ENCODE measurements at places on chromosomes 2 and 18.

DNA sequence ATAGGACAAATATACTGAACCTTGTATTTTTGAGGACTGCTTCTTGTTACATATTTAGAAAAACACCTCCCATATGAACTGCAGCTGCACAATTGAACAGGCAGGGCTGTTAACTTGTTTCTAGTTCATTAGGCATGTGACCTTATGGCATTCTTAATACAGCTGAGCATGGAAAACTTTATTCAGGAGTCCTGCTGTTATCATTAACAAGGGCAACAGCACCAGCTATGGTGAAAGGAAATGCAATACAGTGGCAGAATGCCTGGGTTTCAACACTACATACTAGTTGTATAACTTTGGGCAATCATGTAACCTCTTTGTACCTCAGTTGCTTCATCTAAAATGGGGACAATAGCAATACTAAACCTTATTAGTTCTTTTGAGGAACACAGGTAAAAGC lies 71.8 kb downstream of the GDF7 start:
- DNase-seq: no peak

DNA sequence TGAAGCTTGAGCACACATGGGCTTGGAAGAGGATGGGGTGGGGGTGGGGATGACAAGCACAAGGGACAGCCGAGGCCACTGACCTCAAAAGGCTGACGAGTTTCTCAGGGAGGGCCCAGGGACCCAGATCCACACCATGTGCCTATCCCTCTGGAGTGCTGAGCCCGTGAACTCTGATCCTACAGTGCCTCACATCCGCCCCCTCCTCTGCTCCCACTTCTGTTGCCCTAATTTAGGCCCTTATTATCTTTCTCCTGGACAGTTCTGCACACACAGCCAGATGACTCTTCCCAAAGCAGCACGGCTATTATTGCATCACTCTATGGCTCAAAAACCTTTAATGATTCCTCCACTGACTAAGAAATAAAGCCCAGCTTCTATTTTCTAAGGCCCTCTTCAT lies 24.8 kb downstream of the CYRIA start:
- DNase-seq: no peak

- no peak for DNase-seq
These were observed 119.4 kb downstream of the TMEM18 start for GRCh38 chr2:557635-558301.

GRCh38 chr2:52473526-52473925 lies 1294.1 kb upstream of the CHAC2 start:
- no peak for DNase-seq

GRCh38 chr2:69353360-69353759 lies 33.7 kb downstream of the GFPT1 start:
- no peak for DNase-seq

DNA sequence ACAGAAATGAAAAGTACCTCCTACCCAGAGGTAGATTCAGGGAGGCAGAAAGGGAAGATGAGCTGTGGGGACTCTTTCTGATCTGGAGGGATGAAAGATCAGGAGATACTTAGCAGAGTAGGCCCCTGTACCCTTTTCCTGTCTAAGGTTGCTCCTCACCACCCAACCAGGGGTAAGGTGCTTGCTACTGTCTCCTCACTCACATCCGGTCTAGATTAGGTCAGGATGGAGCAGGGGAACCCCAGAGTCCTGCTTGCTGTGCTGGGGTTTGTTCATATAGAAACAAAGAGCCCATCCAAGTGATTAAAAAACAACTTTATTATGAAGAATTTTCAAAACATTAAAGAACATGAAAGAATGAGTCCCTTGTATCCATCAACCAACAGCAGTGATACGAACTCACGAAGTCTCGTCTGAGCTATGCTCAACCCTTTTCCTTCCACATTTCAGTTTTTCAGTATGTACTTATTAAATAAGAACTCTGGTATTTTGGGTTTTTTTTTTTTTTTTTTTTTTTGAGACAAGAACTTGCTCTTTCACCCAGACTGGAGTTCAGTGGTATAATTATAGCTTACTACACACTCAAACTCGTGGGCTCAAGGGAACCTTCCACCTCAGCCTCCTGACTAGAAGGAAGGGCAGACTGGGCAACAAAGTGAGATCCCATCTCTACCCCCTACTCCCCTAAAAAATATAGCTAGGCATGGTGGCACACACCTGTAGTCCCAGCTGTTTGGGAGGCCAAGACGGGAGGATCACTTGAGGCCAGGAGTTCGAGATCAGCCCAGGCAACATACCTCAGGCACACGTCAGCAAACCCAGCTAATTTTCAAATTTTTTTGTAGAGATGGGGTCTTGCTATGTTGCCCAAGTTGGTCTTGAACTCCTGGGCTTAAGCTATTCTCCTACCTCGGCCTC lies 28.5 kb upstream of the MCFD2 start:
- peak; percentile 5 for DNase-seq

GRCh38 chr2:231088754-231089153 lies 32.1 kb downstream of the PSMD1 start:
- DNase-seq: no peak

DNA sequence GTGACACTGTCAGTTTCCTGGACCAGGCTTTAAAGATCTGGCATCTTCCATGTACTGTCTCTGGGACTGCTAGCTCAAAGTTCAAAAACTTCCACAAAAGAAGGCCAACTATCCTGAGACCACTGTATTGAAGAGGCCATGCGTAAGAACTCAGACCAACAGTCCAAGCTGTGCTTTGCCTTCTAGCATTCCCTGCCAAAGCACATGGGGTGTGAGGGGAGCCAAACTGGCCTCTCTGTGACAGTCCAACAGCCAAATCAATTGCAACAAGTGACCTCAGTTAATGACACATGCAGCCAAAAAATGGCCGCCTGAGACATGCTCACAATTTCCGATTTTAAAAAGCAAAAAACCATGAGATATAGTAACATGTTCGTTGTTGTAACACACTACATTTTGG lies 160.3 kb upstream of the CDH19 start:
- no peak for DNase-seq

DNA sequence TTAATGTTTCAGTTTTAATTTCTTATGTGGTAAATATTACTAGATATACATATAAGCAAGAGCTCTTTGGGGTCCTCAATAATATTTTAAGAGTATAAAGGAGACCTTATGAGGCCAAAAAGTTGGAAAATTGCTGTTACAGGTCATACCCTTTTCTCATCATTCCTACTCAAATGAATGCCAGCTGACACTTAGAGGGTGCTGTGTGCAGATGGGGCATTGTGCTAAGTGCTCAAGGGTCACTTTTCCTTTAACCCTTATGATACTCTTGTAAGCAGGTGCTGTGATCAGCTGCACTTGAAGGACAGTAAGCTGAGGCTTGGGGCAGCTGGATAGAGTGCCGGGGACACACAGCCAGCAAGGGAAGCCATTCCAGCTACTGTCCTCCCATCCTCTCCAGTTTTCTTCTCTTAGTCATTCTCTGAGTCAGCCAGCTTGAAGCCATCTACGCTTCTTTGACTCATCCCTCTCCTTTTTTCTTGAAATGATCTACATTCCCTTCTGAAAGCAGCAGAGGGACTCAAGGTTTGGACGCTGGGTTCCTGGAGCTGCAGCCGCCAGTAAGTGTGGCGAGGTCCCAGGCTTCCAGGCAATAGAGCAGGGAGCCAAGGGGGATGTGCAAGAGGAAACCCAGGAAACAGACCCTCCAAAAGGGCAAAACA lies 42.0 kb upstream of the CREB1 start:
- no peak for DNase-seq

DNA sequence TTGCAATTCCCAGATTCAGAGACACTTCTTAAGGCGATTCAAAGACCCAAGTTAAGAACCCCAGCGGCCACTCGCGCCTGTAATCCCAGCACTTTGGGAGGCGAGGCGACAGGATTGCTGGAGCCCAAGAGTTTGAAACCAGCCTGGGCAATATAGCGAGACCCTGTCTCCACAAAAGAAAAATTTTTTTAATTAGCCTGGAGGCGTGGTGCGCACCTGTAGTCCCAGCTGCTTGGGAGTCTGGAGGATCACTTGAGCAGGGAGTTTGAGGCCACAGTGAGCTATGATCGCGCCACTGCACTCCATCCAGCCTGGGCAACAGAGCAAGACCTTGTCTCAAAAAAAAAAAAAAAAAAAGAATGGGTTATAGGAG lies 585 bp upstream of the ANAPC1 start:
- DNase-seq: no peak

DNA sequence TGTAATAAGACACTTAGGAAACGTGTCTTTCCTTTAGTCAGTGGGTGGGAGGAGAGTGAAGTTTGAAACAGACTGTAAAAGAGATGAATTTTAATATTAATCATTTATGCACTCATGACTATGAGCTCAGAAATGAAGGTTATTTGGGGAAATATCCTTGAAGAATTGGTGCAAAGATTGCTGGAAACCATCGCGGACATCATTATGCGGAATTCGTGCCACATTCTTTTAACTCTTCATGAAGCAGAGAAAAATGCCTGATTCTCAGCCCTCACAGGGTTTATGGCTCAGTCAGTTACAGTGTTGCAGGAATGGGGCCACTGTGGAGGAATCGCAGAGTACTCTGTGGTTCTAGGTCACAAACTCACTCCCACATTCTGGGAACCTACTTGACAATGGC lies 109.7 kb downstream of the RGPD3 start:
- DNase-seq: no peak

GRCh38 chr2:197606180-197606579 lies 69.2 kb downstream of the RFTN2 start:
- no peak for DNase-seq

GRCh38 chr2:217631115-217631514 lies 371.7 kb downstream of the TNS1 start:
- DNase-seq: no peak

DNA sequence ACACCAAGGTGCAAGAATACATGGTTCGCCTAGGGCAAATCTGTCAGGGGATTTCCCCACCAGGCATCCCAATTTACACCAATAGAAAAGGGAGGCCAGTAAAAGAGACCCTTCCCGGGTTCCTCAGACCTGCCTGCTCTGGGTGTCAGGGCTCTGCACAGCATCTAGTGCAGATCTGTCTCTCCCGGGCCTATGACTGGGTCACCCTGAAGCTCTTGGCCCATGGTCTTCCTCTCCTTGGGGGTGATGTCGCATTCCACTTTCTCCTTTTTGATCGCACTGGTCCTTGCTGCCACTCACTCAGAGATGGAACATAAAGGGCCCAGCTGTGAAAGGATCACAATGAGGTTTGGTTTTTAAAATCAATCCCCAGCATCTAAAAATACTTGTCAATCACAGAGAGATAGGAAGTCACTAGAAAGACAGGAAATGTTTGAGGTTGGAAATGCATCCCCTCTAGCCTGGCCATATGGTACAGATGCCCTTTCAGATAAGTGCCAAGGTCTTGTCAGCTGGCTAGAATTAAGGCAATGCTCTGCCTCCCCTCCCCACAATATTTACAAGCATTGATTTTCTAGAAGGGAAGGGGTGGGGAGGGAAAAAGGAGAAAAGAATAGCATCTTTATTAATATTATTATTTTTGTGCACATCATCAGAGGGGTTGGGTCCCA lies 34.9 kb upstream of the AFTPH start:
- no peak for DNase-seq

DNA sequence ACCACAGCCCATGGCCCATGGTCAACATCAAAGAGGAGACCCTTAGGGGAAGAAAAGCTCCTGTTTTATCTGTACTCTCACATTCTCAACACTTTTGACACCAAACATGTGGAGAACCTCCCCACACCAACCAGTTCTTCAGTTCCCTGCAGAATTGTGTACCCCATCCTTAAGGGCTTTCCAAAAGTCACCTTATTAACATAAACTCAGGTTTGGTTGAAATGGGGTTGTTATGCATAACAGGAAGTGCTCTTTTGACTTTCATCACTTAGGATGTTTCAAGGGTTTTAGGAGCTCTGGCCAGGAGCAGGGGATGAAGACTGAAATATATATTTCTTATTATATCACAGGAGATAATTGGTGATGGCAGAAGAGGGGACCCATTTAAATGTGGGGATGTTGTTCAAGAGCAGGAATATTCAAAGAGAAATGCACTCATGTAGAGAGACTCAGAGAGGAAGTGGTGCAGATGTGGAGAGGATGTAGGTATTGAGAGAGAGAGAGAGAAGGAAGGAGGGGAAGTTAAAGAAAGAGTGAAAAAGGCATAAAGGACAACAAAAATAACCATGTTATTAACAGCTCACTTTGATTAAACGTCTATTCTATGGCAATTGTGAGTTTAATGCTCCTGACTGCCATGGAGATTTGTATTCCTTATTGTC lies 35.2 kb downstream of the SP140L start:
- DNase-seq: no peak

GRCh38 chr2:47186351-47186750 lies 31.2 kb upstream of the STPG4 start:
- DNase-seq: no peak

GRCh38 chr2:10047616-10048500 lies 4.5 kb downstream of the KLF11 start:
- DNase-seq: no peak

- no peak for DNase-seq
These were observed 55.5 kb upstream of the SLC16A14 start for GRCh38 chr2:230124235-230124634.

DNA sequence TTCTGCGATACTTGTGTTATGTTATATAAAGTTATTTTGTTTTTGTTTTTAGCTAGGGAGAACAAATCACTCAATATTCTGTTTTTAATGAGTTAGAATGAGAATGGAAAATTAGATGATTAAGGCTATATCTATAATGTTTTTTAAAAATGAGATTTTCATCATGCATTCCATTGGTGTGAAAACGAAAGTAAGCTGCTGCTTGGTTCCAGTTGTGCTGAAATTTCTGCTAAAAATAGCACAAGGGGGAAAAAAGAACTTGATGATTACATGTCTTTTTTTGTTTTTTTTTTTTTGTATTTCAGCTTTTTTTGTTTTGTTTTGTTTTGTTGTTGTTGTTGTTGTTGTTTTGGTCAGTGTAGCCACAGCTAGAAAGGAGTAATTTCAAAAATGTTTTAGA lies 242.6 kb upstream of the KCNJ3 start:
- DNase-seq: no peak

- no peak for DNase-seq
These were observed 32.9 kb downstream of the HS1BP3 start for GRCh38 chr2:20617892-20618467.

- DNase-seq: no peak
These were observed 54.4 kb downstream of the PMAIP1 start for GRCh38 chr18:59954241-59954640.

DNA sequence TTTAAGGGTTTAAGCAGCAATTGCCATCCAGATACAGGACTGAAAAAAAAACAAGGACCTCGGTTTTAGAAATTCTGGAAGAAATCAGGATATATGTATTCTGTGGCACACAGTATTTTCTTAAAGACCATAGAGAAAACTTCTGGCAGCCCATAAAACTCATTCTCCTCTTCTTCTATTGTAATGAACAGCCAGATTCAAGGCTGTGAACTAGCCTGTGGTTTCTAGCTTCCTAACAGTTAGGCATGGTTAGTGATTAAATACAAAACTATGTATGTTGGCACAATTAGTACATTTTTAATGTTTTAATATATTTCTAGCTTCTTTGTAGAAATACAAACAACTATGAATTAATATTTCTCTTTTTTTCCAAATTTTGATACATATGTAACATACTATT lies 555.7 kb downstream of the DSC3 start:
- DNase-seq: no peak

Measured in activated naive CD4-positive, alpha-beta T cell (primary cell).